Naive thymus-derived CD4-positive, alpha-beta T cell (primary cell): ENCODE measurements at places on chromosomes 13 and 19. TPM values are rescaled to one million over a fixed set of nuclear protein-coding genes. Genes with fewer than 3 reads are reported as not detected.
A peak's percentile ranks its signal among the peaks of the same experiment; 100 is the strongest.

DNA sequence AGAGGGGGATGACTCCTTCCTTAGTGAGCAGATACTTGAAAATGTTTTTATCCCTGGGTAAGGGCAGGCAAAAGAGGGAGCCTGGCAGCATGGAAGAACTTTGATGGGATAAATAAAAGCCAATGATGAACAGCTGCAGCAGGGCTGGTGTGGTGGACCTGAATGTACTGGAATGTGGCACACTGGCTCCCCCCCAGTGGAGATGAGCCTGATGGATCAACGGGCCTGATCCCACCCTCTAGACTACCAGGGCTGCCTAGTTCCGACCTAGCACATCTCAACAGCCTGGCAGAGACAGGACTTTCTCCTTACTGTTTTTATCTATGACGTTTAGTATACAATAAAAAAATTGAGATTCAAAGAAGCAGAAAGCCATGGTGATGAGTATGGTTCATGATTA is 20.5 kb downstream of the NLRP11 start:
- no peaks in the 10 kb centered on the region for H3K4me1 ChIP-seq
- no peaks in the 10 kb centered on the region for H3K36me3 ChIP-seq
- no peak overlapping the region for H3K4me3 ChIP-seq
- DNase-seq: no peak

GRCh38 chr19:41000310-41000737 is 9.2 kb downstream of the CYP2B6 start:
- DNase-seq: no peak
- no peak overlapping the region for H3K27ac ChIP-seq
- H3K27me3 ChIP-seq: no peaks in the 10 kb centered on the region

GRCh38 chr13:24270639-24271141 is 38.7 kb upstream of the C1QTNF9 start:
- peak; percentile 72 for DNase-seq
- peaks cover 83% of the 10 kb centered on the region for H3K4me1 ChIP-seq
- peak overlapping the region; percentile 56 for H3K4me3 ChIP-seq
- H3K27ac ChIP-seq: peak overlapping the region; percentile 94
- H3K27me3 ChIP-seq: no peaks in the 10 kb centered on the region
- no peaks in the 10 kb centered on the region for H3K36me3 ChIP-seq

DNA sequence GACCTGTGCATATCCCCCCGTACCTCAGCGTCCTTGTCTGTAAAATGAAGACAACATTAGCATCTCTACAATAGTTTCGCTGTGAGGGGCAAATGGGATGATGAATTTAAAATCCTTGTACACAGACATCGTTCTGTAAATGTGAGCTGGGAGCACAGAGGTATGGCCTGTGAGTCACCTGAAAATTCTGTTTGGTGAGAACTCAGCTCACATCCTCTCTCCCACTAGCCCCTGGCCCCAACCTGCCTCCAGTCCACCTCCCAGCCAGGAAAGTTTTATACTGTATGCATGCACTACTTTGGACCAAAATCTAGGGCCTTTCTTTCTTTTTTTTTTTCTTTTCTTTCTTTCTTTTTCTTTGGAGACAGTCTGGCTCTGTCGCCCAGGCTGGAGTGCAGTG is 8.7 kb upstream of the IZUMO2 start:
- H3K27me3 ChIP-seq: no peaks in the 10 kb centered on the region
- no peaks in the 10 kb centered on the region for H3K36me3 ChIP-seq
- H3K27ac ChIP-seq: no peak overlapping the region

DNA sequence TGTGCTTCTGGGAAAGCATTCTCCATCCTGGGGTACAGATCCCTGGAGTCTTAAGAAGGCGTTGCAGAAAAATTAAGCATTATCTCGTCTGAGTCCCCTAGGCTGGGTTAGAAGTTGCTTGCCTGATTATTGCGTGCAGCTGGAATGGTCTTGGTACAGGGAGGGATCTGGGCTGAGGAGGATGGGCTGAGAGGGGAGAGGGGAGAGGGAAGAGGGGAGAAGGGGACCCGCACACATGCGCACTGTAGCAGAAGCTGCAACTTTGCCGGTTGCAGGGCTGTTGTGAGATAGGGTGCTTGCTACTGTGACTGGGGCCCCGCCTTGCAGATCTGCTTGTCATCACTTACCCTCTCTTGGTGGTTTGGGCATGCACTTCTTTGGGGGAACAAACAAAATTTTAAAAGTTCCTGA is 316.8 kb downstream of the DLEU7 start:
- DNase-seq: no peak
- no peaks in the 10 kb centered on the region for H3K27me3 ChIP-seq
- no peak overlapping the region for H3K27ac ChIP-seq
- H3K36me3 ChIP-seq: no peaks in the 10 kb centered on the region
- H3K4me3 ChIP-seq: no peak overlapping the region
- no peaks in the 10 kb centered on the region for H3K4me1 ChIP-seq

DNA sequence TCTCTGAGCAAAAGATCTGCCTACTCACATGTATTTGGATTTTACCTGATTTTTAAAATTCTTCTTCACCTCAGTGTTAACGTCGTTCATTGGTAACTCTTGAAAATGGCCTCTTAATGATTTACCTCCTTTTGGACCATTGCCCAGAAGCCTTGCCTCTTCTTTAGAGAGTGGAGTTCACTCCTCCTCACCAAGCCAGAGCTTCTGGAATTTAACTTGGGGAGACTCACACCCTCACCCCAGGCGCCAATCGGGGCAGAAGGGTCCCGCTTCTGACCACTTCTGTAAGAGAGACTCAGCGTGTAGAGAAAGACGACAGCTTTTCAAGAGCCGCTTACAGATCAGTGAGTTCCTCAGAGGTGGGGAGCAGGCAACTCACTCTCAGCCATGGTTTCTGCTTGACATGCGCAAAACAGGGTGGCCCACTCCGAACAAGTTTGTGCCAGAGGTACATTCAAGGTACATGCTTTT is 2.7 kb downstream of the PNMA8C start:
- H3K27me3 ChIP-seq: peaks cover 10% of the 10 kb centered on the region
- H3K4me1 ChIP-seq: peaks cover 4% of the 10 kb centered on the region
- no peaks in the 10 kb centered on the region for H3K36me3 ChIP-seq
- H3K27ac ChIP-seq: no peak overlapping the region
- H3K4me3 ChIP-seq: peak overlapping the region; percentile 33
- DNase-seq: no peak

GRCh38 chr19:12996406-12997094 is 1.3 kb downstream of the NFIX start:
- no peaks in the 10 kb centered on the region for H3K36me3 ChIP-seq
- H3K27me3 ChIP-seq: no peaks in the 10 kb centered on the region
- DNase-seq: no peak
- H3K4me3 ChIP-seq: peak overlapping the region; percentile 33
- no peak overlapping the region for H3K27ac ChIP-seq

GRCh38 chr19:47497050-47497766 is 13.2 kb upstream of the KPTN start:
- H3K27me3 ChIP-seq: no peaks in the 10 kb centered on the region
- no peak overlapping the region for H3K4me3 ChIP-seq
- peaks cover 88% of the 10 kb centered on the region for H3K36me3 ChIP-seq
- no peak overlapping the region for H3K27ac ChIP-seq

DNA sequence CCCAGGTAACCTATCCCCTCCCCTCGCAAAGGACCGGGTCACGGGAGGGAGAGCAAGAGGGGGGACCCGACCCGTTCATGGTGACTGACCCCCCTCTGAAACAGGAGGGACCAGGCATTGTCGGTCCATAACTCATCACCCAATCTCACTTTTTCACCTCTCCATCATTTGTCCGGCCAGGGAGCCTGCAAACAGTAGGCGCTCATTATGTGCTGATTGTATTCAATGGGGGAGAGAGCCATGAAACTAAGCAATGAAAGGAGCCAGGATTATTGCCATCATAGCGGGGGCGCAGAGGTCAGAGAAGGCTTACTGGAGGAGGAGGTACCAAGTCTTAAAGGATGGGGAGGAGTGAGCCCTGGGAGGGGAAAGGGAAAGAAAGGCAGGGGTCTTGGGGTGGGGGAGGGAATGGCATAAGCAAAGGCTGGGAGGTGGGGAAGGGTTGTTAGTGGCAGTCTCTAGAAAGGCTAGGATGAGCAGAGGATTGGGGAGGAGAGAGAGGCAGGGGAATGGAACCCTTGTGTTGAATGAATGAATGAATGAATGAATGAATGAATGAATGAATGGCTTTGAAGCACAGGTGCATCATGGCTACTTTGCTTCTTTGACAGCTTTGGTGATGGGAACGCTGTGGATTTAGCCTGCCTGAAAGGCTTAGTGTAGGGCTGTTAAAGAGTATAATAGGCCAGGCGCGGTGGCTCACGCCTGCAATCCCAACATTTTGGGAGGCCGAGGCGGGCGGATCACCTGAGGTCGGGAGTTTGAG is 1.4 kb downstream of the SHFL start:
- H3K36me3 ChIP-seq: peaks cover 3% of the 10 kb centered on the region
- peaks cover 4% of the 10 kb centered on the region for H3K4me1 ChIP-seq
- peak overlapping the region; percentile 94 for H3K4me3 ChIP-seq
- DNase-seq: no peak
- H3K27me3 ChIP-seq: no peaks in the 10 kb centered on the region

- no peak for DNase-seq
- no peaks in the 10 kb centered on the region for H3K27me3 ChIP-seq
- H3K4me3 ChIP-seq: no peak overlapping the region
- H3K4me1 ChIP-seq: peaks cover 15% of the 10 kb centered on the region
- H3K36me3 ChIP-seq: no peaks in the 10 kb centered on the region
- peak overlapping the region; percentile 65 for H3K27ac ChIP-seq
Observed at GRCh38 chr19:58513213-58513693, 1.5 kb upstream of the SLC27A5 start.

DNA sequence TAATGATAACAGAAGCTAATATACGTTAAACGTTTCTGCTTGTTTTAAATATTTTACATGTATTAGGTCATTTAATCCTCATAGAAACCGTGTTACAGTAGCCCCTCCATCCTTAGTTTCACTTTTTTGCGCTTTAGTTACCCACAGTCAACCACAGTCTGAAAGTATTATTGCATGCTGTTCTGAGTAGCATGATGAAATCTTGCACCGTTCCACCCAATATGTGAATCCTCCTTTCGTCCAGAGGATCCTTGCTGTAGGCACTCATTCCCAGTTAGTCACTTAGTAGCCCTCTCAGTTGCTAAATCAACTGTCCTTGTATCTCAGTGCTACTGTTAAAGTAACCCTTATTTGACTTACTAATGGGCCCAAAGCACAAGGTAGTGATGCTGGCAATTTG is 257.8 kb downstream of the ENOX1 start:
- H3K27ac ChIP-seq: no peak overlapping the region
- H3K4me1 ChIP-seq: no peaks in the 10 kb centered on the region
- DNase-seq: no peak
- H3K36me3 ChIP-seq: no peaks in the 10 kb centered on the region
- no peaks in the 10 kb centered on the region for H3K27me3 ChIP-seq

DNA sequence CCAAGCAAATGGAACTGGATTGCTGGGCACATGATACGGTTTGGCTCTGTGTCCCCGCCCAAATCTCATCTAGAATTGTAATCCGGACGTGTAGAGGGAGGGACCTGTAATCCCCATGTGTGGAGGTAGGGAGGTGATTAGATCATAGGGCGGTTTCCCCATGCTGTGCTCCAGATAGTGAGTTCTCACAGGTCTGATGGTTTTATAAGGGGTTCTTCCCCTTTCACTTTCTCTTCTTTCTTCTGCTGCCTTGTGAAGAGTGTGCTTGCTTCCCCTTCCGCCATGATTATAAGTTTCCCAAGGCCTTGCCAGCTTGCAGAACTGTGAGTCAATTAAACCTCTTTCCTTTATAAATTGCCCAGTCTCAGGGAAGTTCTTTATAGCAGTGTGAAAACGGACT is 32.6 kb upstream of the MTIF3 start:
- H3K4me3 ChIP-seq: no peak overlapping the region
- no peak for DNase-seq
- peaks cover 2% of the 10 kb centered on the region for H3K4me1 ChIP-seq
- H3K27ac ChIP-seq: no peak overlapping the region
- no peaks in the 10 kb centered on the region for H3K36me3 ChIP-seq

- H3K36me3 ChIP-seq: no peaks in the 10 kb centered on the region
- no peak overlapping the region for H3K4me3 ChIP-seq
- H3K27me3 ChIP-seq: no peaks in the 10 kb centered on the region
- no peak overlapping the region for H3K27ac ChIP-seq
- H3K4me1 ChIP-seq: no peaks in the 10 kb centered on the region
Observed at GRCh38 chr13:70203661-70204229, 95.5 kb upstream of the KLHL1 start.

Gene FBXO27
- not detected for total RNA-seq

Gene DAND5
- total RNA-seq: 0.15 TPM in 1 of 2 replicates, not detected in the other

Gene C13orf42
- total RNA-seq: not detected in 2 replicates

Gene OR7D2
- total RNA-seq: not detected

Gene OR7A10
- not detected in 2 replicates for total RNA-seq
